ENCODE measurements at places on chromosomes 6 and 20.

- no peak for DNase-seq
These were observed 5.4 kb upstream of the ZNFX1 start for GRCh38 chr20:49283176-49283702.

DNA sequence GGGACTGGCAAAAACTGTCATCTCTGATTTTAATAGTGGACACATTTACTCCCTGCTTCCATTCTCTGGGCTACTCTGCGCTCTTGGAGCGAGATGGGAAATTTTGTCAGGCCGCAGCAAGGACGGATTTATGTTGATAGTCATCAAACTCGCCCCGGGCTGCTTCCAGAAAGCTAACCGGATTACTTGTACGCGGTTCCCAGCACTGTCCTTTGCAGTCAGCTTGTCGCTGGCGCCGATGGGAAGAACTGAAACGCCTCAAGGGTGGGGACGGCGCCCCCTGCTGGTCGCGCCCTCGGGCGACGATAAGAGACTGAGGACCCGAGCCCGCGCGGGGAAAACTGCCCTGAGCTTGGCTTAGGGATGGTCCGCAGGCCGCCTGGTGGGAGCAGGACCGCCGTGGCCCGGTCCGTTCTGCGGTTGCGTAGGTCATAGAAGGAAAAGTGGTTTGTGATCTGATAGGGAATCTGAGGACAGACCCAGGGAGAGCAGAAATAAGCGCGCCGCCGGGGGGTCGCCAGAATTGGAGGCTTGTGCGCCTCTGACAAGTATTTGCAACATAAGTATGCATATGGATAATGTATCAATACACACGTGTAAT is 984 bp upstream of the ABT1 start:
- DNase-seq: peak; percentile 90

DNA sequence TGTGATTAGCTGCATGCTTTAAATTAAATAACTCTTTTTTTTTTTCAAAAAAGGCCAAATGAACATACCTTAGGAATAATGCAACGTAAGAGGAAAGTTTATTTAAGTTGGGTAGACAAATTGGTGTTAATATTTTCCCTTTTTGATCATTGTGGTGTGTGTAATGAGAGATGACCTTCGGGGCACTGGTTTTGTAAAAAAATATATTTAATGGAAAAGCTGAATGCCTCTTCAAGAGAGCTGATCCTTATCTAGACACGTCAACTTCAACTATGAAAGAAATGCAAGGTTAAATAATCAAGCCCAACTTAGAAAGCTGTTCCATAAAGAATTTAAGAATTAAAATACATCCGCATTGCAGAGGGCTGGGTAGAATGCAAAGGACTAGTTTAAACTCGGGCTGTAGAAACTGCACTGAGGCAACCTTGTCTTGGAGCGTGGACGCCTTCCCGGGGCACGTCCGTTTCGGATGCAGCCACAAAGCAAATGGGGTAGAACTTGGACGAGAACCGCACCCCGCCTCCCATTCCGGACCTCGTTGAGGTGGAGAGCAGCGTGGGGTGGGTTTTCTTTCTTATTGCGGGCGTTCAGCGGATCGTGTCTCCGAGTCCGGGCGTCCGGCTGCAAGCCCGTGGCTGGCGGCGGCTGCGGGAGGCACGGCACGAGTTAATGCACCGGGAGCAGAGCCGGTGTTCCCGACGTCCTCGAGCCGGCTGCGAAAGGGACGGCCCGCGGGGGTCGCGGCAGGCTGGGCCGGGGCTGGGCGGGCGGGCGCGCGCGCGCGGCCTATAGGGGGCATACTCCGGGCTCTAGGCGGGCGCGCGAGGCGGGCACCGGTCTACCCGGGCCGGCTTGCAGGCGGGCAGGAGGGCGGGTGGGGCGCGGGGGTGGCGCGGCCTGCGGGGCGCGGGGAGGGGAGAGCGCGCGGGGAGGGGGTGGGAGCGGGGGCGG is 1.9 kb downstream of the JARID2 start:
- DNase-seq: peak; percentile 87

DNA sequence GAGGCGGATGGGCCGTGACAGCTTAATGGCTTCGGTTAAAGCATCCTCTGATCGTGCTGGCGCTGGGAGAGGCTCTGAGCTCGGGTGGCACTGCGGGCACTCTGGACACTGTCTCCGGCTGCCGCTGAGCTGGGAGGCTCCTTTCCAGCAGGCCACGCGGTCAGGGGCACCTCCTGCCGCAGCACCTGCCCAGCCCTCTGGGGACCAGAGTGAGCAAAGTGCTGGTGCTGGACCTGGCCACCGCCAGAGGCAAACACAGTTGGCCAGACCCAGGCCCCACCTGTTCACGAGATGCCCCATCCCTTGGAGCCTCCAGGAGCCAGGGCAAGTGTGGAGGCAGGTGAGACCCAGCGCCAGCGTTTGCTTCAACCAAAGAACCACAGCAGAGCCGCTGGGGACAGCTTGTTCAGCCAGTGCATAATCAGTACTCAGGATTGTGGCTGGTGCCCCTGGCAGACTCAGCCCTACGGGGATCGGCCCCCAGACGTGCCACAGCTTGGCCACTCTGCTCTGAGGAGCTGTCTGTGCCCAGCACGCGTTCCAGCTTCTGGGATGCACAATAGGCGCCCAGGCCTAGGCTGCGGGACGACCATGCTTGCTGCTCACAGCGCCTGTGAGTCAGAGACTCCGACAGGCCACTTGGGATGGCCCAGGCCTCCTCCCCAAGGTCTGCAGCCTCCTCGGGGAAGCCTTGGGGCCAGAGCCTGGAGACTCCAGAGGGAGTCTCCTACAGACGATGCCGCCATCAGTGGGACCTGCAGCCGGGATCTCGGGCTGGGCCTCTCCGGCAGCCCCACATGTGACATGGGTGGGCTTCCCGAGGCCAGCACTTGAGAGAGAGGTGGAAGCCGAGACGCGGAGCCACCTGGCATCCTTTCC is 38.2 kb upstream of the SLCO4A1 start:
- DNase-seq: no peak

GRCh38 chr20:10497791-10498190 is 62.7 kb downstream of the SLX4IP start:
- no peak for DNase-seq

- peak; percentile 98 for DNase-seq
These were observed 289.4 kb upstream of the STXBP5 start for GRCh38 chr6:146914489-146915483.

- no peak for DNase-seq
These were observed 215.7 kb upstream of the CST7 start for GRCh38 chr20:24733416-24733815.

DNA sequence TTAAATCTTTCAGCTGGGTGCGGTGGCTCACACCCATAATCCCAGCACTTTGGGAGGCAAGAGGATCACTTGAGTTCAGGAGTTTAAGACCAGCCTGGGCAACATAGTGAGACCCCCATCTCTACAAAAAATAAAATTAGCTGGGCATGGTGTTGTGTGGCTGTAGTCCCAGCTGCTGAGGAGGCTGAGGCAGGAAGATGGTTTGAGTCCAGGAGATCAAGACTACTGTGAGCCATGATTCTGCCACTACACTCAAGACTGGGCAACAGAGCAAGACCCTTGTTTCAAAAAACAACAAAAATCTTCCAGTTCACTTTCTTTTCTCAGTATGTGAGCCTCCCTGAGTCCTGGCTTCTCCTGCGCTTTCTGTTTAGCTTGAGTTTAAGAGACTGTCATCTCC is 7.9 kb downstream of the SDHAF4 start:
- no peak for DNase-seq

DNA sequence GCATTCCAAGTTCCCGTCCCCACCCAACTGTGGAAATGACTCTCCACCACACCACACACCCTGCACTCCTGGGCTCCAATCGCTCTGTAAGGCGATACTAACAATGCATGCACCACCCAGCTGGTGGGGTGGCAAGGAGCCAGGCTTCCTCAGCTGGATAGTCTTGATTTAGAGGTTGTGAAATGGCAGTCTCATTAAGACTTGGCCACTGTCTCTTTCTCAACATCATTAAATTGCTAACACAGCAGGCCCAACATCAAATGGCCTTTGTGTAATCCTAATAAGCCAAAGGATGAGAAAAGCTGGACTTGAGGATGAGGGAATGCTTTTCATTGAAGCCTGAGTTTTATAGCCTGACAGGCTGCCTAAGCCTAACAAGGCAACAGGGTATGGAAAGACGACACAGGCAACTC is 223.7 kb downstream of the GMDS start:
- DNase-seq: peak; percentile 88

DNA sequence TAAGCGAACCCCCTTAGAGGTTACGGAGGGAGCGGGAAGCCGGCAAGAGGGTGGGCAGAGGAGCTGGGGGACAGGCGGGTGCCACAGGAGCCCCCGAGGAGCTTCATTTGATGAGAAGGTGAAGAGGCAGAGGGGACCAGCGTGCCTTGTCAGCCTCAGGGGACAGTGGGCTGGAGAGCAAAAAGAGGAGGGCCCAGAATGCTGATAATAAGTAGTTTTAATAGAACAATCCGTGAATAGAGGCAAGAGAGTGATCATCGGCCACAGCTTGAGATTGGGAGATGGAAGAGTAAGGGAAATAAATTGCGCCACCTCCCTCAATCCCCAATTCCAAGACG is 1.3 kb downstream of the COL19A1 start:
- DNase-seq: no peak

GRCh38 chr6:99013145-99013544 is 65.4 kb upstream of the FBXL4 start:
- peak; percentile 92 for DNase-seq

GRCh38 chr20:21559305-21559704 is 45.4 kb upstream of the NKX2-2 start:
- no peak for DNase-seq

DNA sequence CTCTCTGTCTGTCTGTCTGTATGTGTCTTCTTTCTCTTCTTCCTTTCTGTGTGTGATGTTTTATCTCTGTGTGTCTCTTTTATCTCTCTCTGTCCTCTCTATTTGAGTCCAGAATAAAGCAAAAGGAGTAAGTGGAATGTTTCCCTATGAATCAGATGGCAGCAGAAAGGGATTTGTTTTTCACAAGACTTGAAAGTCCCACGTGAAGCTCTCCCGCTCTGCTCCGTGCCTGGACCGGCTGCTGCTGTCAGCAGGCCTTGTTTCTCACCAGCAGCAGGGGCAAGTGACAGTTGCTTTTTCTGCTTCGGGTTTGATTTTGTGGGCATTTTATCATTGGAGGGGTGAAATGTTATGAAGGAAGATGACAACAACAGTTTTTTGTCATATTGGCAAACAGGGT is 212.7 kb downstream of the PACRG start:
- no peak for DNase-seq

DNA sequence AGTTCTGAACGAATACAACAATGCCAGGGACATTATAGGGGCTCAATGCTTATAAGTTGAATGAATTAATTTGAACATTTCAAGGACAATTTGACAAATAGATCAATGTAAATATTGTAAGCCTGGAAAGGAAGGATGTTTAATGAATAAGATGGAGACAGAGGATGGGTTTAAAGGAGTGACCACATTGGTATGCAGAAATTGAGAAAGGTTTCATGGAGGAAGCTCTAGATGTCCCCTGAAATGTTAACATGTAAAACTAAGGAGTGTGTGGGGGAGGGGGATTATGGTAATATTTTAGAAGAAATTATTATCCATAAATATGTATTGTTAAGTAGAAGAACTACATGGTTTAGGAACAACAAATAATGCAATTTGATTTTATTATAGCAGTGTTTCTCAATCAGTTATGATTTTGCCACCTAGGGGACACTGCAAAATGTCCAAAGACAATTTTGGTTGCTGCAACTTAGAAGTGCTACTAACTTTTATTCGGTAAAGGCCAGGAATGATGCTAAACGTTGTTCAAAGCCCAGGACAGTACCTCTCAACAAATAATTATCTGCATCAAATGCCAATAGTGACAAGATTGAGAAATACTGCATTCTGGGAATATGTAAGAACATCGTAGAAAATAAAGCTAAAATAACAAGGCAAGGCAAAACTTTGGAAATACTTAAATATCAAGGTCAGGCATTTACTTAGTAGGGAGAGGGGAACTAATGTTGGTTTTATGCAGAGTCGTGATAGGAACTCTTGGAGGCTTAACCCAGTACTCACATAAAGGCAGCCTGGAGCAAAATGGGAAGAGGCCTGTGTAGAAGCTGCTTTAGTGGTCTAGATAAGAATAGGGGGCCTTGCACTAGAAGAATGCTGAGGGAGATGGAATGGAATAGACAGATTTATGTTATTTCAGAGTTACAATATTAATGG is 686.9 kb upstream of the CITED2 start:
- DNase-seq: peak; percentile 35

GRCh38 chr6:10458287-10458686 is 43.4 kb upstream of the TFAP2A start:
- DNase-seq: no peak

GRCh38 chr20:45611054-45611453 is 18.5 kb upstream of the WFDC10A start:
- DNase-seq: peak; percentile 79

- no peak for DNase-seq
These were observed 35.1 kb downstream of the SYNJ2 start for GRCh38 chr6:158016571-158017383.

- no peak for DNase-seq
These were observed 12.9 kb upstream of the ZBTB9 start for GRCh38 chr6:33441457-33441856.

GRCh38 chr6:119037941-119038623 is 40.4 kb downstream of the FAM184A start:
- DNase-seq: no peak

DNA sequence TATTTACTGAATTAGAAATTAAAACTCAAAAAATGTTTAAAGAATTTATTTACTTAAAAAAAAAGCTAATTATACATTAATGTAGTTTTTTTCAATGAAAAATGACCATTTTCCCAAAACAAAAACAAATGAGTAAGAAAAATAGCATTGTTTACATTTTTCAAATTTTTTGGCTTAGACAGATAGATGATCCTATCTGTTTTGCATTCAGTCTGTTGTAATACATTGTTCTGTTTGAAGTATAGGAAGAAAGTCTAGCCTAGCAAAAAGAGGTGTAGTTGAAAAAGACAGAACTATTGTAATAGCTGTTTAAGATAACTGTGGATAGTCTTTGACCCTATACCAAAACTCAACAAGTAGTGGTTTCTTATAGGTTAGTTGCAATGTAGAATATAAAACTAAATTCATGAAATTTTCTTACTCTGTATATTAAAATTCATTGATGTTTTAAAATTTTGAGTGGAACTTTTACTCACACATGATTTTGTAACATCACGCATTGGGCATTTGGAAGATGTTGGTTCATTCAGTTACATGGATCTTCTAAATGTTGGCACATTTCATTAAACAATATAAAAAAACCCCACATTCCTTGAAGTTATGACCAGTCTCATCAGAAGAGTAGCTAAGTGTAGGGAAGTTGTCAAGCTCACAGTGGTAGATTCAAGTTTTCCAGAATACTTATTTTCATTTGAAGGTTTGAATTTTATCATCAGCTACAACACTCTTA is 62.0 kb downstream of the KCNS1 start:
- peak; percentile 44 for DNase-seq

- peak; percentile 56 for DNase-seq
These were observed 483 bp downstream of the NCOA6 start for GRCh38 chr20:34824806-34825529.

DNA sequence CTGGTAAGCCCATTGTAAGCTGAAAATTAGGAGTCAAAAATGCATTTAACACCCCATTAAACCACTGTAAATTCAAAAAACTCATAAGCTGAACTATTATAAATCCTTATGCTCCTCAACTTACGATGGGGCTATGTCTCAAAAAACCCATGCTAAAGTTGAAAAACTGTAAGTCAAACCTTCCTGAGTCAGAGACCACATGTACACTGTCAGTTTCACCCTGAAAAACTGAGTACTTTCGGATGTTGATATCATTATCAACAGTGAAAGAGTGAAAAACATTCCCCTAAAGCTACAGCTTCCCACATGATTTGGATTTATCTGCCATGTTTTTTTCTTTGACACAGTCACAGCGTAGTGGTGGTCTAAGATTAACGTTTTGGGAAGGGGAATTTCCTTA is 14.2 kb downstream of the RAB23 start:
- DNase-seq: no peak

- peak; percentile 97 for DNase-seq
These were observed 7.8 kb downstream of the FOXF2 start for GRCh38 chr6:1396952-1397868.
